Mesothelial cell of epicardium (in vitro differentiated cells): ENCODE measurements at places on chromosomes 1 and 21. TPM values are rescaled to one million over a fixed set of nuclear protein-coding genes. Genes with fewer than 3 reads are reported as not detected.

DNA sequence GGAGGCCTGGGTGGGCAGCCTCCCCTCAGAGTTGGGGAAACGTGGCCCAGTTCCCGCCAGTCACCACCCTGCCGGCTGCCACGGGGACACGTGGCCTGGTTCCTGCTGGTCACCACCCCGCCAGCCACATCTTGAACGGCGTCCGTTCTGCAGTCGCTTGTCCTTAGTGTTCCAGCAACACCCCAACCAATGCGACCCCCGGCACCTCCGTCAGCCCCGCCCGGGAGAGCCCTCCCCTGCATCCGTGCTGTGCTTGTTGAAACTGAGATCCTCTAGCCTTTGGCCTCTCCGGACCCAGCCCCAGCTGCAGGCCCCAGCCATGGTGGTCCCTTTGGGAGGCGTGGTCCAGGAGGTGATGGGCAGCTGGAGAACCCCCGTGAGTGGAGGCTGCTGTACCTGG lies 18.7 kb downstream of the PRKCZ start:
- peaks cover 8% of the 10 kb centered on the region for H3K4me1 ChIP-seq
- H3K27ac ChIP-seq, result no peak overlapping the region
- H3K4me3 ChIP-seq, result no peak overlapping the region

KIF2C gene
- 17.1 to 20.4 TPM (median 18.2 TPM) in 3 replicates for total RNA-seq

CYP4X1 gene
- 0.36 to 0.94 TPM (median 0.62 TPM) in 3 replicates for total RNA-seq

- H3K4me1 ChIP-seq, result peaks cover 75% of the 10 kb centered on the region
- no peak for DNase-seq
- H3K4me3 ChIP-seq, result peak overlapping the region; percentile 2
- H3K27me3 ChIP-seq, result no peaks in the 10 kb centered on the region
Observed at GRCh38 chr1:183734543-183735036, 70.3 kb upstream of the RGL1 start.

LCE1F gene
- total RNA-seq, result not detected in 3 replicates

- H3K27ac ChIP-seq, result no peak overlapping the region
- no peak overlapping the region for H3K4me3 ChIP-seq
- H3K4me1 ChIP-seq, result peaks cover 21% of the 10 kb centered on the region
- no peaks in the 10 kb centered on the region for H3K36me3 ChIP-seq
- H3K27me3 ChIP-seq, result no peaks in the 10 kb centered on the region
- DNase-seq, result peak; percentile 36
Observed at GRCh38 chr1:81305997-81306452, 494.7 kb upstream of the ADGRL2 start.

GRCh38 chr1:52403566-52404115 lies 582 bp downstream of the ORC1 start:
- peaks cover 28% of the 10 kb centered on the region for H3K4me1 ChIP-seq
- H3K36me3 ChIP-seq, result peaks cover 21% of the 10 kb centered on the region
- peak overlapping the region; percentile 100 for H3K4me3 ChIP-seq
- no peak for DNase-seq
- no peaks in the 10 kb centered on the region for H3K27me3 ChIP-seq
- peak overlapping the region; percentile 99 for H3K27ac ChIP-seq

IL22RA1 gene
- total RNA-seq, result 0.09 to 0.11 TPM in 2 of 3 replicates, not detected in the other

- H3K36me3 ChIP-seq, result no peaks in the 10 kb centered on the region
- peaks cover 5% of the 10 kb centered on the region for H3K27me3 ChIP-seq
- peaks cover 39% of the 10 kb centered on the region for H3K4me1 ChIP-seq
- peak; percentile 62 for DNase-seq
Observed at GRCh38 chr1:1889847-1890505, 911 bp downstream of the GNB1 start.

CBS gene
- 30.2 to 32.1 TPM (median 31.4 TPM) in 3 replicates for total RNA-seq

C1orf94 gene
- total RNA-seq, result not detected in 3 replicates

DNA sequence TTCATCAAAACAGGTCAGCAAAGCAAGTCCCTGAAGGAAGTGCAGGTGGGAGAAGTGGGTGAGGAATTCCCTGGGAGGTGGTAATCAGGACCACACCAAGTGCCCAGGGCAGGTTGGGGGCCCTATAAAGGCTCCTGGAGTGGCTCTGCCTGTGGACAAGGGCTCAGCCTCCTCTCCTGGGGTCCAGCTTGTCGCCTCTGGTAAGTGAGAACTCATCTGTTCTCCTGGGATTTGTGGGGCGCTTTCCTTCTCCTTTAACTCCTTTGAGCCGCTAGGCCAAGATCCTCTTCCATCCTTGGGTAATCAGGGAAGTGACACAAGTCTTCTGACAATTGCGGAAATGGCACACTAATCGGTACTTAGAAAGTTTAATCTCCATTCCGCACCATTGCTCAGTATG lies at the start of gene SPRR4:
SPRR4 (plus strand) TSS at position 154 of the 400 bp plus-strand sequence. CDS start 1,243 bp downstream, outside the sequence.
- DNase-seq, result no peak
- no peaks in the 10 kb centered on the region for H3K36me3 ChIP-seq
- peaks cover 21% of the 10 kb centered on the region for H3K27me3 ChIP-seq
- no peak within 1 kb of the TSS for H3K4me3 ChIP-seq
- H3K27ac ChIP-seq, result no peak within 1 kb of the TSS

- H3K36me3 ChIP-seq, result no peaks in the 10 kb centered on the region
- H3K27me3 ChIP-seq, result peaks cover 30% of the 10 kb centered on the region
Observed at GRCh38 chr1:3012456-3013291, 8.6 kb upstream of the ACTRT2 start.

RIIAD1 gene
- not detected in 3 replicates for total RNA-seq

DNA sequence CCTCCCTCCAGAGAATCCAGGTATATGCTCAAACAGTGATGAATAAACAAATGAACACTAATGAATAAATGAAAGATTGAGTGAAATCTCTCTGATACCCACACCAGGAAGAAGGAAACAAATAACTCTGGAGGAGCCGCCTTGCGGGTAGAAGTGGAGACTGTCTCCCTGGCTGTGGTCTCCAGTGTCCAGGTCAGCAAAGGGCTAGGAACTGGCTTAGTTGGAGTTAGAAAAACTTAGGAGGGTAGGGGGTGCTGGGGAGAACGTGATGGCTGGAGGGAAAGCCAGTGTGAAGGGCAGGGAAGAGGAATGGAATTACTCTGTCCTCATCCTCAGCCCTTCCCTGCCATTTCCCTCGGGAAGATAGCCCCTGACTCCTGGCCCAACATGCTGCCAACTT lies 537 bp downstream of the RHBDL2 start:
- no peaks in the 10 kb centered on the region for H3K27me3 ChIP-seq
- H3K4me1 ChIP-seq, result no peaks in the 10 kb centered on the region
- H3K27ac ChIP-seq, result no peak overlapping the region
- no peaks in the 10 kb centered on the region for H3K36me3 ChIP-seq

DNA sequence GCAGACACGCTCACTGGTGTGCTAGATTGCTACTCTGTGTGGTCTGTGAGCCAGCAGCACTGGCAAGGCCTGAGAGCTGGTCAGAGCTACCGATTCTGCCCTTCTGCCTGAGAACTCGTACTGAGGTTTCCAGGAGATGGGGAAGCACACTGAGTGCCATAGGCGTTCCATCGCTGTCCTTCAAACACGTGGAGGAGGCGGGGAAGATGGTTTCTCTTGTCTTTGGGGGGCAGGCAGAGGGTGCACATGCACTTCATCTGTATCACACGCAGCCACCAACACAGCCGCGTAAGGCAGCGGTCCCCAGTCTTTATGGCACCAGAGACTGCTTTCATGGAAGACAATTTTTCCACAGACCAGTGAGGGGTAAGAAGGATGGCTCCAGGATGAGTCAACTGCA lies 23.8 kb upstream of the MX1 start:
- no peaks in the 10 kb centered on the region for H3K4me1 ChIP-seq
- H3K27ac ChIP-seq, result no peak overlapping the region
- no peak for DNase-seq
- no peaks in the 10 kb centered on the region for H3K36me3 ChIP-seq
- peaks cover 24% of the 10 kb centered on the region for H3K27me3 ChIP-seq

GRCh38 chr1:230572121-230573105 lies 69.9 kb upstream of the COG2 start:
- no peaks in the 10 kb centered on the region for H3K36me3 ChIP-seq
- H3K27me3 ChIP-seq, result peaks cover 37% of the 10 kb centered on the region
- no peak for DNase-seq
- H3K27ac ChIP-seq, result no peak overlapping the region
- no peak overlapping the region for H3K4me3 ChIP-seq

- no peak overlapping the region for H3K27ac ChIP-seq
- peaks cover 22% of the 10 kb centered on the region for H3K4me1 ChIP-seq
- H3K36me3 ChIP-seq, result no peaks in the 10 kb centered on the region
- H3K4me3 ChIP-seq, result no peak overlapping the region
- H3K27me3 ChIP-seq, result peaks cover 18% of the 10 kb centered on the region
- no peak for DNase-seq
Observed at GRCh38 chr21:17765207-17765606, 53.9 kb downstream of the C21orf91 start.

DNA sequence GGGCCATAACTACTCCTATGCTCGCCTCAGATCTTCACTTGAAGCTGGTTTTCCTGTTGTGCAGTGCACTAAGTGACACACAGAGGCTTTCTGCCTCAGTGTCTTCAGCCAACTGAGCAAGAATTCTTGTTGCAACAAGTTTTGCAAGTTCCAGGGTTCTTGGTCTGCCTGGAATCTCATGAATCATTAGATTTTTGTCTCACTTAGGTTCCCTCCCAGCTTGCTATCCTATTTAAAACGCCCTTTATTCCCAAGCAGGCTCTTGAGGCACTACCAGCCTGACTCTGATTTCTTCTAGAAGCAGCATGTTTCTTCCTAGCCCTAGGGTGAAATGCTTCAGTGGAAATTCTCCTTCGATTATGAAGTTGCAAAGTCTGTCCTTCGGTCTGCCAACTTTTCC lies 158.8 kb downstream of the C1orf21 start:
- no peak for DNase-seq
- H3K27ac ChIP-seq, result peak overlapping the region; percentile 18
- H3K36me3 ChIP-seq, result no peaks in the 10 kb centered on the region
- H3K4me3 ChIP-seq, result no peak overlapping the region
- H3K27me3 ChIP-seq, result no peaks in the 10 kb centered on the region

NGF gene
- total RNA-seq, result 4.2 to 4.6 TPM (median 4.5 TPM) in 3 replicates

LCE2A gene
- not detected in 3 replicates for total RNA-seq

- no peaks in the 10 kb centered on the region for H3K36me3 ChIP-seq
- peaks cover 16% of the 10 kb centered on the region for H3K4me1 ChIP-seq
- no peak for DNase-seq
- H3K27me3 ChIP-seq, result no peaks in the 10 kb centered on the region
- no peak overlapping the region for H3K4me3 ChIP-seq
Observed at GRCh38 chr1:12037486-12038355, 18.4 kb downstream of the MIIP start.

- H3K27me3 ChIP-seq, result no peaks in the 10 kb centered on the region
- peak overlapping the region; percentile 28 for H3K27ac ChIP-seq
- DNase-seq, result no peak
Observed at GRCh38 chr1:196143602-196144342, 464.5 kb downstream of the KCNT2 start.

RGS8 gene
- not detected in 3 replicates for total RNA-seq

- DNase-seq, result no peak
- H3K4me1 ChIP-seq, result peaks cover 59% of the 10 kb centered on the region
- peak overlapping the region; percentile 52 for H3K27ac ChIP-seq
- peaks cover 3% of the 10 kb centered on the region for H3K36me3 ChIP-seq
Observed at GRCh38 chr1:229205854-229206253, 65.1 kb upstream of the RAB4A start.

JAM2 gene
- 4.1 to 4.8 TPM (median 4.2 TPM) in 3 replicates for total RNA-seq

DNA sequence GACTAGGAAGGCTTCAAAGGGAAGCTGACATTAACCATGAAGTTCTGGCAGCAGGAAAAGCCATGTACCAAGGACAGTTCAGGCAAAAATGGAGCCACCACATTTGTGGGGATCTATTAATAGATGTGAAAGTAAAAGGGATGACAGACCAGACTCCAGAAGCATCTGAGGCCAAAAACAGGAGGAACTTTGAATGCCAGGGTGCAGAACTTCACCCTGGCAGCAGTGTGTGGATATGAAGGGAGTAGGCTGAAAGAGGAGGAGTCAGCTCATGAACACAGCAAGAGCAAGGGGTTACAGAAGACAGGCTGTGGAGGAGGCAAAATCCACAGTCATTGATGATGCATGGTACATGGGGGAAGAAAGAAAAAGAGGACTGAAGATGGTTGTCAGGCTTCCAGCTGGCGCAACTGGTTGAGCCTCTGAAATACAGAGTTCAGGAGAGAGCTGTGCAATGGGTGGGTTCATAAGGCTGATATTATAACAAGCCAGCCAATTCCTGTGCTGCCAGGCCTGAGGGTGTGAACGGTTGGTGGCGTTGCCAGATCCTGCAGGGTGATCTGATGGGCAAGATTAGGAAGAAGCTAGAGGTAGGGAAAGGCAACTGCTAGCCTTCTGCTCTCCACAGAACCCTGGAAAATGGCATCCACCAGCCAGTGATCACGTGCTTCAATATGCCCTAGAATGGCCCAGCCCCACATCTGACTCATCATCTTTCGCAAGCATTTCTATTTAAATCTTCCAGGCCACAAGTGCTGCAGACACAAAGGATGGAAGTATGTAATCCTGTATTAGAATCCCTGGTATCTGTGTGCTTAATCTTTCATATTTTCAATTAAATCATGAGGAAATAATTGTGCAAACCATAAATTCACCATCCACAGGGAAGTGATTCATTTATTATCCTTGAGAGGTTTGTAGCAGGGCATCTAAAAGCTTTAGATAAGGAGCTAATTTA lies 81.9 kb downstream of the SLC25A24 start:
- no peak overlapping the region for H3K27ac ChIP-seq
- no peak for DNase-seq
- H3K4me1 ChIP-seq, result peaks cover 25% of the 10 kb centered on the region
- H3K27me3 ChIP-seq, result peaks cover 48% of the 10 kb centered on the region
- H3K36me3 ChIP-seq, result no peaks in the 10 kb centered on the region

PYHIN1 gene
- 0.13 TPM in 1 of 3 replicates, not detected in the others for total RNA-seq

MROH9 gene
- total RNA-seq, result not detected in 3 replicates

OR2T2 gene
- not detected in 3 replicates for total RNA-seq

- no peaks in the 10 kb centered on the region for H3K27me3 ChIP-seq
- no peak for DNase-seq
- no peak overlapping the region for H3K27ac ChIP-seq
- no peaks in the 10 kb centered on the region for H3K4me1 ChIP-seq
- no peaks in the 10 kb centered on the region for H3K36me3 ChIP-seq
Observed at GRCh38 chr1:1283821-1284220, 3.6 kb downstream of the SCNN1D start.

- no peak overlapping the region for H3K4me3 ChIP-seq
- no peak overlapping the region for H3K27ac ChIP-seq
- H3K36me3 ChIP-seq, result peaks cover 29% of the 10 kb centered on the region
- no peak for DNase-seq
- no peaks in the 10 kb centered on the region for H3K27me3 ChIP-seq
Observed at GRCh38 chr1:116024626-116025025, 48.3 kb downstream of the SLC22A15 start.

GRCh38 chr1:160117709-160118183 lies 2.2 kb downstream of the ATP1A2 start:
- H3K27ac ChIP-seq, result no peak overlapping the region
- no peak overlapping the region for H3K4me3 ChIP-seq
- peaks cover 20% of the 10 kb centered on the region for H3K4me1 ChIP-seq
- no peaks in the 10 kb centered on the region for H3K36me3 ChIP-seq
- H3K27me3 ChIP-seq, result no peaks in the 10 kb centered on the region

- H3K36me3 ChIP-seq, result peaks cover 3% of the 10 kb centered on the region
- DNase-seq, result no peak
- no peak overlapping the region for H3K4me3 ChIP-seq
Observed at GRCh38 chr1:232134365-232134764, 495.6 kb downstream of the SIPA1L2 start.

SCMH1 gene
- total RNA-seq, result 51.5 to 59.1 TPM (median 58.8 TPM) in 3 replicates

DNA sequence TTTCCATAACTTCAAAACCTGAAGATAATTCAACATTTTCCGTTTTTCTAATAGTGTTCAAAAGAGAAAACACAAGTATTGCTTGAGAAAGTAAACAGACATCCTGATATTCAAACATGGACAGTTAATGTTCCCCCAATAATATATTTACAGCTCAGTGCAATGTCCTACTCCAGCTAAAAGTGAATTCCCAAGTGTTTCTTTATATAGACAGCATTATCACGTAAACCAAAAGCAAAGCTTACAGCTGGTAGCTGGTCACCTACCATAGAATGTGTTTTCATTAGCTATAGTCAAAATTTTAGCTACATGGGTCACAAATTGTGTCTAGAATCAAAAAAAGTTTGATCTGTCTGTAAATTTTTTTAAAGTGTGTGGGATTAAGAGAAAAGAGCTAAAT lies 34.9 kb downstream of the WLS start:
- no peaks in the 10 kb centered on the region for H3K27me3 ChIP-seq
- peak overlapping the region; percentile 44 for H3K27ac ChIP-seq
- H3K36me3 ChIP-seq, result peaks cover 14% of the 10 kb centered on the region

TRPM2 gene
- total RNA-seq, result 0.09 to 0.16 TPM (median 0.09 TPM) in 3 replicates
